ENCODE measurements at places on chromosomes 6 and 20.

DNA sequence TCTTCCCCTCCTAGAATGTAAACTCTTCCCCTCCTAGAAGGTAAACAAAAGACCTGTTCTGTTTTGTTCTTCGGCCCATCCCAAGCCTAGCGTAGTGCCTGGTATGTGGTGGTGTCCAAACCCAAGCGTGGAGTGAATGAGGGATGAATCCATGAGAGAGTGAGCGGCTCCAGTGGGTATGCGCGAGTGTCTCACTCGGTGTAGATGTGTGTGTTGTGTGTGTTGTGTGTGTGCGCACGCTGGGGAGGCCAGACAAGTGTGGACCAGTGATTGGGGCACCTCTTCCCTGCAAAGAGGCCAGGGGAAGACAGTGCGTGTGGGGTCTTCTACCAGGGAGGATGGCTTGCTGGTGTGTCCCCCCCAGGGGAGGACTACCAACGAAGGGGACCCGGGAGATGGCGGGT lies 392 bp upstream of the SLC2A10 start:
- no peak for DNase-seq

GRCh38 chr6:161353208-161353613 lies 79.3 kb upstream of the AGPAT4 start:
- DNase-seq: no peak

GRCh38 chr6:21885111-21885510 lies 291.6 kb downstream of the SOX4 start:
- DNase-seq: no peak

GRCh38 chr6:139699335-139699734 lies 324.9 kb upstream of the CITED2 start:
- no peak for DNase-seq

GRCh38 chr20:21529863-21530262 lies 16.0 kb upstream of the NKX2-2 start:
- DNase-seq: no peak

GRCh38 chr6:31470801-31471200 lies 27.1 kb upstream of the MICB start:
- DNase-seq: no peak

DNA sequence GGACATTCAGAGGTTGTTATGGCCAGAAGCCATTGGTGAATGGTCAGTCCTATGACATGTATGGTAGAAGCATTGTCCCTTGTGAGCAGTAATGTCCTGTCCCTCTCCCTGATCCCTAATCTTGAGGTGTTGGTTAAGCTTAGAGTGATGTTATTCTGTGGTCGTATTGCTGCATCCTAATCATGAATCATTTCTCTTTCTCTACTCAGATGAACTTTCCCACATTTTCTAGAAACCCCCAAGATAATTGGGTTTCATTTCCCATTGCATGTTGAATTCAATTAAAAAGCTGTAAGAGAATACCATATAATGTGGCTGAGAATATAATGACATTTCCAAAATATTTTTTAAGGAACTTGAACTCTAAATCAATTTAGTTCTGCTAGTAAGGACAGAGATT lies 175.1 kb downstream of the PLCB4 start:
- no peak for DNase-seq

GRCh38 chr6:34281702-34282334 lies 33.0 kb upstream of the SMIM29 start:
- no peak for DNase-seq

GRCh38 chr6:91852252-91852651 lies 1265.4 kb upstream of the MAP3K7 start:
- DNase-seq: no peak

GRCh38 chr6:23454080-23454976 lies 671.7 kb upstream of the NRSN1 start:
- no peak for DNase-seq

- peak; percentile 30 for DNase-seq
Measured at GRCh38 chr20:64152906-64153305, 11.3 kb upstream of the MYT1 start.

GRCh38 chr6:156009656-156010055 lies 554.0 kb upstream of the NOX3 start:
- no peak for DNase-seq

Measured in Right ventricle myocardium superior (tissue), 1 donor.